ENCODE measurements at places on chromosomes 1 and 21. TPM values are rescaled to one million over a fixed set of nuclear protein-coding genes. Genes with fewer than 3 reads are reported as not detected.

The PLPP3 gene
- total RNA-seq: 39.1 TPM

The SLAMF7 gene
- not detected for total RNA-seq

The RGSL1 gene
- not detected for total RNA-seq

The SAMD13 gene
- total RNA-seq: 1.5 TPM

The F13B gene
- not detected for total RNA-seq

The DHRS3 gene
- 121 TPM for total RNA-seq

The LGR6 gene
- not detected for total RNA-seq

The ENTREP3 gene
- 6.5 TPM for total RNA-seq

The SMIM1 gene
- 0.56 TPM for total RNA-seq

The ZBTB18 gene
- 25.4 TPM for total RNA-seq

The OR6K2 gene
- total RNA-seq: not detected

The CRYAA gene
- total RNA-seq: not detected

The FLG2 gene
- total RNA-seq: not detected

The BCAN gene
- total RNA-seq: not detected

The SKI gene
- 26.7 TPM for total RNA-seq

The VCAM1 gene
- total RNA-seq: 24.5 TPM

The MEGF6 gene
- 100 TPM for total RNA-seq

The VHLL gene
- total RNA-seq: not detected

The CD84 gene
- not detected for total RNA-seq

The OR2L8 gene
- total RNA-seq: 0.17 TPM

The NEGR1 gene
- total RNA-seq: under 0.01 TPM

The CATSPER4 gene
- not detected for total RNA-seq

The GPR25 gene
- not detected for total RNA-seq

The TRIM67 gene
- total RNA-seq: not detected

The GJB4 gene
- 0.05 TPM for total RNA-seq

The VTCN1 gene
- total RNA-seq: 0.33 TPM

The DYRK1A gene
- total RNA-seq: 75.6 TPM

The SERINC2 gene
- 4.8 TPM for total RNA-seq

The ACTA1 gene
- total RNA-seq: not detected

The KCNH1 gene
- under 0.01 TPM for total RNA-seq

The C1orf210 gene
- not detected for total RNA-seq

The AGMAT gene
- 1.2 TPM for total RNA-seq

The MAP3K7CL gene
- 3.7 TPM for total RNA-seq
